Mesothelial cell of epicardium (in vitro differentiated cells): ENCODE measurements at places on chromosomes 1 and 21. TPM values are rescaled to one million over a fixed set of nuclear protein-coding genes. Genes with fewer than 3 reads are reported as not detected.

DNA sequence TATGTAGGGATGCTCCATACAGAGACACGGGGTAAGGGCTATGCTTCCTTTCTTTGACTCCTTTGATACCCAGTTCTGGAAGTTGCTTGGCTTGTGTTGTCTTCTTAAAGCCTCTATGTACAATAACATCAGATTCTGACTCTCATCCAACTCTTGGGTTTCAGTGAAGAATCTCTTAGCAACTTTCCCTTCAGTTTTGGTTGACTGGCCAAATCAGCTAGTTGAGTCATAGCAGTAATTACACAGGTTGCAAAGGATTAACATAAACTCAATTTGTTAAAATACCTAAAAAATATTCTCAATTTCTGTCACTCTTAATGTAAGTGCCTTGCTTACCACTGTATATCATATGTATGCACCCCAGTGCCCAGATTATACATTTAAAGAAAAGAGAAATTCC, 9.2 kb downstream of the CD1E start:
- no peak for DNase-seq

DNA sequence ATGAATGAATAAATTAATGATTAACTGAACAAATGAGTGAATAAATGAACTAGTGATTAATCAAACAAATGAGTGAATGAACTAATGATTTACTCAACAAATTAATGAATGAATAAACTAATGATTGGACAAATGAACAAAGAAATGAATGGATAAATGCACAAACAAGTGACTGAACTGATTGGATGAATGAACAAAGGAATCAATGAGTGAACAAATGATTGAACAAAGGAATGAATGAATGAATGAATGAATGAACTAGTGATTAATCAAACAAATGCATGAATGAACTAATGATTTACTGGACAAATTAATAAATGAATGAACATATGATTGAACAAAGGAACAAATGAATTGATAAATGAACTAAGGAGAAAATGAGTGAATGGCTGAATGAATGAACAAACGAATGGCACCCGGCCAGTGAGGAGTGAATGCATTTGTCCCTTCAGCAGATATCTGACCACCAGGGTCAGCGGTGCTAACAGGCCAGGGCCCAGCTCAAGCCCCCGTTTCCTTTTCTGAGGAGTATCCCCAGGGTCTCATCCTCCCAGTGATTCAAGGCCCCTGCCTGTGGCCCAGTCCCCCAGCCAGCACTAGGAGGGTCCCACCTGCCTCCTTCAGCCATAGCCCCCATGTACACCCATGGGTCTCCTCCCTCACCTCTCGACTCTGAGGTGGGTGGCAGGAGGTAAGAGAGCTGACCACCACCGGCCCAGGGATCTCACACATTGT, 49.9 kb downstream of the WNT9A start:
- DNase-seq: peak; percentile 9

DNA sequence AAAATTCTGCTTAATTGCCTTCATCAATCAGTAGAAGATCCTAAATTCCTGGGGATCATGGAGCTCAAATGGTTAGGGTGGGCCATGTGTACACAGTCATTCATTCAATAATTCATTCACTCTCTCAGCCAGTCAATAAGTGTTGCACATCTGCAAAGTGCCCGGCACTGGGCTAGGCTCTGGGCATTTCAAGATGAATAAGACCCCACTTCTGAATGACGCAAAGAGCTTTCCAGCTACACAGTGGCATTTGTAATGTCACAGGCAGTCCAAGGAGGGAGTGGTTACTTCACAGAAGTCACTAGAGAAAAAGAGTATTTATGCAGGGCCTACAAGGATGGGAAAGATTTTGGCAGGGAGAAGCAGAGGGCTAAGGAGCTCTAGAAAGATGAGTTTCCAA, 93.2 kb downstream of the KCNJ15 start:
- no peak for DNase-seq

SLC45A3 gene
- 7.0 to 7.5 TPM (median 7.1 TPM) in 3 replicates for total RNA-seq

GRCh38 chr1:109493805-109494539, at the start of gene CYB561D1:
TSS of gene CYB561D1 (plus strand) at chr1:109494094. CDS start at chr1:109494140, 46 bp downstream.
- DNase-seq: peak; percentile 86

- no peak for DNase-seq
Observed at GRCh38 chr1:199082778-199083389, 444.0 kb downstream of the PTPRC start.

DNA sequence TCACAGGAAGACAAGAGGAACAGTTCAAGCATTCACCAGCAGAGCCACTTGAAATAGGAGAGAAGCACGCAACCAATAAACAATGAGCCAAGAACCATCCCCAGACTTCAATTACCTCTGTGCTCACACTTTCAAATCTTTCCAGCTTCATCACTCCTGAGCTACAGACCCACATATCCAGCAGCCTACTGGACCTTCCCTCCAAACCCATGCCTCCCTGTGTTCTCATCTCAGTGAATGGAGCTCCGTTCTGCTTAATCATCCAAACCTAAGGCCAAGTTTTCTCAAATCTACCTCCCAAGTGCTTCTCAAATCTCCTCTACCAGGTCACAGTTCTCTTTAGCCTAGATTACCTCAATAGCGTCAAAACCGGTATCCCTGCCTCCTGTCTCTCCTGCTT, 3.7 kb downstream of the PEF1 start:
- DNase-seq: no peak

ZYG11B gene
- total RNA-seq: 31.9 to 32.5 TPM (median 32.5 TPM) in 3 replicates

- DNase-seq: no peak
Observed at GRCh38 chr1:234256359-234256758, 116.9 kb upstream of the COA6 start.

- no peak for DNase-seq
Observed at GRCh38 chr1:156493154-156493631, 7.4 kb downstream of the MEF2D start.

PER3 gene
- 11.1 to 11.5 TPM (median 11.1 TPM) in 3 replicates for total RNA-seq

- no peak for DNase-seq
Observed at GRCh38 chr1:204147406-204148383, 4.1 kb downstream of the ETNK2 start.
